H9 (cell line): ENCODE measurements at places on chromosomes 16 and 17.

- no peaks in the 10 kb centered on the region for H3K4me1 ChIP-seq
- H3K4me3 ChIP-seq: no peak overlapping the region
- no peak overlapping the region for H3K27ac ChIP-seq
- no peak for DNase-seq
- H3K36me3 ChIP-seq: no peaks in the 10 kb centered on the region
- no peaks in the 10 kb centered on the region for H3K27me3 ChIP-seq
Observed at GRCh38 chr17:30323895-30324319, 9.9 kb downstream of the TMIGD1 start.

DNA sequence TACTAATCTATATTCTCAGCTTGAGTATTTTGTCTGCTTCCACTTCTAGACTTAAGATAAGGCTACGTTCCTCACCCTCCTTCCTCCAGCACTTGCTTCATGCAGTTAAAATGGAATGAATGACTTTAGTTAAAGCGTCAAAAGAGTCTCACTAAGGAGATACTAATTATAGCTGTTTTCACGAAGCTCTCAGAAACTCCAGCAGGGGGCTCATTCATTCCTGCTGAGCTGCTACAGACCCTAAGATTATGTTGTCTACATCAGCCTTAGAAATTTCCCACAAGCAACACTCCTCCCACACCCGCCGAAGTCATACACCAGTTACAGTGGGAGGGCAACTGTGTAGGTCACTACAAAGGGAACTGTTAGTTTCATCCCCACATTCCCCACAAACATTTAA, 57.0 kb upstream of the KIFC3 start:
- no peaks in the 10 kb centered on the region for H3K27me3 ChIP-seq
- no peaks in the 10 kb centered on the region for H3K36me3 ChIP-seq
- H3K4me3 ChIP-seq: no peak overlapping the region
- no peak overlapping the region for H3K27ac ChIP-seq
- H3K4me1 ChIP-seq: no peaks in the 10 kb centered on the region; the same call in 1 of the 2 replicates

GRCh38 chr17:28610376-28610775, 3.6 kb downstream of the RSKR start:
- DNase-seq: no peak
- no peaks in the 10 kb centered on the region for H3K27me3 ChIP-seq
- H3K27ac ChIP-seq: no peak overlapping the region

GRCh38 chr16:50683689-50684374, 2.7 kb upstream of the SNX20 start:
- no peak overlapping the region for H3K27ac ChIP-seq
- H3K4me1 ChIP-seq: no peaks in the 10 kb centered on the region
- no peaks in the 10 kb centered on the region for H3K27me3 ChIP-seq

- H3K4me1 ChIP-seq: peaks cover 6% of the 10 kb centered on the region; the same call in 1 of the 2 replicates
- peaks cover 13% of the 10 kb centered on the region; the same call in 2 of the 3 replicates for H3K36me3 ChIP-seq
- H3K4me3 ChIP-seq: no peak overlapping the region
- no peaks in the 10 kb centered on the region for H3K27me3 ChIP-seq
- H3K27ac ChIP-seq: peak overlapping the region; percentile 75
Observed at GRCh38 chr16:83814659-83814985, 6.8 kb downstream of the HSBP1 start.

GRCh38 chr16:86806838-86807351, 228.5 kb downstream of the FOXL1 start:
- no peaks in the 10 kb centered on the region for H3K36me3 ChIP-seq
- DNase-seq: peak; percentile 56
- H3K4me1 ChIP-seq: peaks cover 2% of the 10 kb centered on the region; the same call in 1 of the 2 replicates

DNA sequence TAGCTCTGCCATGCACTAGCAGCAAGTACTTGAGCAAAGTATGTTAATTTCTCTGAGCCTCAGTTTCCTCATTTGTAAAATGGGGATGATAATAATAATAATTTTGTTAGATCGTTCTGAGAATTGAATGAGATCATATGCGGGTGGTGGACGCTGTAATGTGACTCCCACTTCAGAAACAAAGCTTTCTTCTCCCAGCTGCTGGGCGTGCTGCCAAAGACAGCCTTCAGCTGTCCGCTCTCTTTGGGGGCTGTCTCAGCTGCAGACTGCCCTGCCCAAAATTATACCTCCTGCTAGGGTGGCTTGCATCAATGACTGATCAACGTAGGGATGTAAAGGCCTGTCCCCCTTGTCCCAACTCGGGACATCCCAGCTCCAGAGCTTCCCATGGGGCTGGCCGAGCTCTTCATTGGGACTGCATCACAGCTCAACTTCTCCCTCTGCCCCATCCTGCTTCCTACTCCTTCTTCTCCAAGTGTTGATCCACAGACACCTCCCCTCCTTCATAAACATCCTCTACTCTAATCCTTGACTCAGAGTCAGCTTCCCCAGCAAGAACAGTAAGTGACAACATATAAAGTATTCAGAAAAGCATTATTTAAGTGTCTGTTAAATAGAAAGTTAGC, 30.7 kb upstream of the CDH5 start:
- H3K27me3 ChIP-seq: no peaks in the 10 kb centered on the region; the same call in 1 of the 2 replicates
- no peaks in the 10 kb centered on the region for H3K4me1 ChIP-seq
- H3K27ac ChIP-seq: no peak overlapping the region
- DNase-seq: no peak
- H3K4me3 ChIP-seq: no peak overlapping the region
- H3K36me3 ChIP-seq: peaks cover 4% of the 10 kb centered on the region; the same call in 1 of the 2 replicates

DNA sequence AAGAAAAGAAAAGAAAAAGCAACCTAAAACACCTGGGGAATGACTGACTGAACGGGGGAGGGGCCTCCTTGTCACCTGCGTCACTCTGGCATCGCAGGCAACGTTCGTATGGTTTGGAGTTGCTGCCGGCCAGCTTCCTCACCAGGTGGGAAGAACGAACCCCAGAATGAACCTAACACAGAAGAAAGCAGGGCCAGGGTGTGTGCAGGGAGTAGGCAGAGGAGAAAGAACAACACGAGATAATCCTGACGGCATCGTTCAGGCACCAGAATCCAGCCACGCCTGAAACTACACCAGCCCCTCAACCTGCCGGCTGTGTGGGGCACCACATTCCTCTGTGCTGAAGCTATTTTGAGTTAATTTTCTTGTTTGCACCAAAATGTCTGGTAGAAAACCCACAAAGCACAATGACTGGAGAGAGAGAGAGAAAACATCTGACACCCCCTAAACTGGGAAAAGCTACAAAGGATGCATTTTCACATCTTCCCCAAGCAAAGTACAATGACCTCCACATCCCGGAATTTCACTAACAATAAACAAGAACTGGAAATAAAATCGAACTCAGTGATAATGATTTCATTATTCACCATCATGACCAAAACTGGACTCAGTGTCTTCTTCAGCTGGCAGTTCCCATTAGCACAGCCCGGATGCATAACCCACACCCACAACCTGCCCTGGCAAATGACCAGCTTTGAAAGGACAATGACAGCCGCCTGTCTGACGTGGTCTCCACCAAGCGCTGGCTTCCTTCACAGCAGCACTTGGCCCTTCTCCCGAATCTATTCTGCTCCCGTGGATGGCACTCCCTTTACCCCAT, 23.6 kb downstream of the RAB40B start:
- no peaks in the 10 kb centered on the region for H3K27me3 ChIP-seq
- no peaks in the 10 kb centered on the region for H3K36me3 ChIP-seq
- no peak overlapping the region for H3K27ac ChIP-seq
- H3K4me1 ChIP-seq: no peaks in the 10 kb centered on the region

- peaks cover 11% of the 10 kb centered on the region; the same call in 1 of the 2 replicates for H3K4me1 ChIP-seq
- DNase-seq: peak; percentile 68
- peaks cover 7% of the 10 kb centered on the region; the same call in 1 of the 2 replicates for H3K27me3 ChIP-seq
- H3K27ac ChIP-seq: peak overlapping the region; percentile 46
Observed at GRCh38 chr17:83083368-83084201, 4.2 kb downstream of the METRNL start.

DNA sequence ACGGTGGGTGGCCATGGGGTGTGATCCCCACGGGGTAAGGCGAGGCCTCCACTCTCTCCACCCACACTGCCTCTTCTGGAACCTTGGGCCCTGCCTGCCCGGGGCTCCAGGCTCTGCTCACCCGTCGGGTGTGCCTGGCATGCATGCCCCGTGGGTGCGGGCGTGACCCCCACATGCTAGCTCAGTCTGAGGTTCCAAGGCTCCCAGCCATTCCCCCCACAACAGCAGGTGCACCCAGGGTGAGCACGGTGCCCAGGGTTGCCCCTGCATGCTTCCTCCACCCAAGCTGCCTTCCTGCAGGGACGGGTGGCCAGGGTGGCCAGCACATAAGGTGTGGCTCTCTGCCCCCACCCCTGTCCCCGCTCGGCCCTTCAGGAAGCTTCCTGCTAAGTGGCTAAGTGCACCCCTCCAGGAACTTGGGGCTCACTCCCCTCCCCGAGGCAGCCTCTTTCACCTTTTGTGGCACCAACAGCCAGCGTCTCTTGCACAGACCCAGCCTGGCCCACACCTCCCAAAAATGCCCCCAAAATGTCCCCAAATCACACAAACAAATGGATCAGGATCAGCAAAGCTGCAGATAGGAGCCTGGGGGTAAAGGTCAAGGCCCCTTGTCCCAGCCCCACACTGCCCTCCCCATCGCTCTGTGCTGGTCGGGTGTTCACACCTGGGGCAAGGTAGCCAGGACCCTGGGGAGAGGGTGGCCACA, 21.4 kb upstream of the PVALEF start:
- DNase-seq: no peak
- no peaks in the 10 kb centered on the region for H3K27me3 ChIP-seq
- H3K36me3 ChIP-seq: no peaks in the 10 kb centered on the region; the same call in 2 of the 3 replicates

- no peak overlapping the region for H3K4me3 ChIP-seq
- no peaks in the 10 kb centered on the region for H3K4me1 ChIP-seq
- peaks cover 47% of the 10 kb centered on the region for H3K36me3 ChIP-seq
- DNase-seq: no peak
- no peaks in the 10 kb centered on the region for H3K27me3 ChIP-seq
Observed at GRCh38 chr16:70495425-70496182, 27.8 kb downstream of the COG4 start.

DNA sequence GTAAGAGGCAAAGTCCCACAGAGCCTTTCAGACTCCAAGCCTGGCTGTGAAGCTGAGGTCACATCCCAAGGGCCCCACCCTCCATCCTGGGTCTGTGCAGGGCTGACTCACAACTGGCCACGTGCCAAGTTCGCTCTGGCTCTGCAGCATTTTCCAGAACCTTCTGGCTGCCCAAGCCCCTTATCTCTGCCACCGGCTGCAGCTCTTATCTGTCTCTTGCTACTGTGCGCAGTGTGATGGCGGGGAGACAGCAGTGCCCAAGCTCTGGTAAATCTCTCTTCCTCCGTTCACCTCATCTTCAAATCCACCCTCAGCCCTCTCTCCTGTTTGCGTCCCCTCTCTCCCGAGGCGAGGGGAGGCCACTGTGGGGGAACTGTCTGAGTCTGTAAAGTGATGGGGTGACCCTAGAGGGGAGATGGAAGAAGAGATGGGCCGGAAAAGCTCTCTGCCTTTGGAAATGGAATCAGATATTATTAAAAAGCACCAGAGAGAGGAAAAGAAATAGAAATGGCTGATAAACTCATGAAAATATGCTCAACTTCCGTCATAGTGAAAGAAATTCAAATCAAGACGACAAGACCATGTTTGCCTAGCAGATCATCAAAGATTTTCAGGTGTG, 162.7 kb upstream of the CDC42EP4 start:
- H3K27ac ChIP-seq: no peak overlapping the region
- no peak overlapping the region for H3K4me3 ChIP-seq
- no peaks in the 10 kb centered on the region for H3K27me3 ChIP-seq
- peaks cover 4% of the 10 kb centered on the region for H3K36me3 ChIP-seq
- DNase-seq: no peak
- H3K4me1 ChIP-seq: peaks cover 3% of the 10 kb centered on the region; the same call in 1 of the 2 replicates

DNA sequence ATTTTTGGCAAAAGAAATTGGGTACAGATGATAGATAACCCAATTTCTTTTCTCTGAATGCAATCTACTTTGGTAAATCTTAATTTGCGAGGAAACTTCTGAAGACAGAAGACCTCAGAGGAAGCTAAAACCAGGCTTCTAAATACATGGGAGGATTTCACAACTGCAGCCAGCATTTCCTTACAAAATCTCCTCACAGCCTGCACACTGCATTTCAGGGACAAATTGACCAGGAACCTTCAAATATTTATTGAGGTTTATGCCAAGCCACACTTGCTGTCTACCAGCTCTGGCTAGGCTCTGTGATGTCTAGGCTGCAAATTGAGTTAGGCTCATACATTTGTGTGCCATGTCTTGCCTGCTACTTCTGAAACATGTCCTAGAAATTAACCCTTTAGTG, 167.3 kb upstream of the CDH5 start:
- H3K36me3 ChIP-seq: no peaks in the 10 kb centered on the region
- no peak overlapping the region for H3K4me3 ChIP-seq
- no peaks in the 10 kb centered on the region for H3K4me1 ChIP-seq
- H3K27me3 ChIP-seq: no peaks in the 10 kb centered on the region
- no peak overlapping the region for H3K27ac ChIP-seq
- no peak for DNase-seq

DNA sequence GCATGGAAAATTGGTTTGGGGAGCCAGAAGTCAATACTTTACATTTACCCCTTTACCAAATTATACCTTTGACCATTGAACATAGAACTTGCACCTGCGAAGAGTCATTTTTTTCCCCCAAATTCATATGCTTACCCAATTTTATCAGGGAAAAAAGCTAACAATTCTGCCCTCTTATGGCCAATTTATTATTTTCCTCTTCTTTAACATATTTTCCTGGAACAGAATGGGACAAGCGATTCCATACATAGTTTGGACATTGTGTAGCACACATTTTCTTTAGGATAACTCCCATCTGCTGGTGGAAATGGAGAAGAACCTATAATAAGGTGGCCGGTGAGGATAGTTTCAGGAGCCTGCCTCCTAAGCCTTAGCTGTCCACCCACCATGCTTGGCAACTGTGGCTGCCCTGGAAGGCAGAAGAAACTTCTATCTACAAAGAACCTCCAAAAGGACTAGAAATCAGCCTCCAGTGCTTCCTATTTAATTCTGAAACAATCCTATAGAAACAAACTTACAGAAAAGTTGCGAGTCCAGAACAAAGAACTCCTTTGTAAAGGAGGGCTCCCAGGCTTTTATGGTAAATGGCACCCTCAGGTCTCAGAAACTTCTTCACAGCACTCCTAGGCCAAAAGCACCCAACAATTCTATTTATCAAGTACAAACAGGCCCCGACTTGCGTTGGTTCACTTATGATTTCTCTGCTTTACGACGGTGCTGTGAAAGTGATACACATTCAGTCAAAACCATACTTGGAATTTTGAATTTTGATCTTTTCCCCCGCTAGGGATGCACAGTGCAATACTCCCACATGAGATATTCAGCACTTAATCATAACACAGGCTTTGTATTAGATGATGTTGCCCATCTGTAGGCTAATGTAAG, 64.1 kb upstream of the CACNG4 start:
- H3K36me3 ChIP-seq: no peaks in the 10 kb centered on the region
- H3K4me3 ChIP-seq: no peak overlapping the region
- H3K27ac ChIP-seq: no peak overlapping the region
- no peak for DNase-seq

- DNase-seq: no peak
- no peaks in the 10 kb centered on the region for H3K27me3 ChIP-seq
- H3K27ac ChIP-seq: no peak overlapping the region
- H3K36me3 ChIP-seq: no peaks in the 10 kb centered on the region
- H3K4me1 ChIP-seq: no peaks in the 10 kb centered on the region
Observed at GRCh38 chr17:35559495-35560210, 966 bp downstream of the SLFN14 start.
